ENCODE measurements at places on chromosomes 11 and 22.

- DNase-seq, result peak; percentile 56
Observed at GRCh38 chr11:115164774-115165173, 339.4 kb downstream of the CADM1 start.

DNA sequence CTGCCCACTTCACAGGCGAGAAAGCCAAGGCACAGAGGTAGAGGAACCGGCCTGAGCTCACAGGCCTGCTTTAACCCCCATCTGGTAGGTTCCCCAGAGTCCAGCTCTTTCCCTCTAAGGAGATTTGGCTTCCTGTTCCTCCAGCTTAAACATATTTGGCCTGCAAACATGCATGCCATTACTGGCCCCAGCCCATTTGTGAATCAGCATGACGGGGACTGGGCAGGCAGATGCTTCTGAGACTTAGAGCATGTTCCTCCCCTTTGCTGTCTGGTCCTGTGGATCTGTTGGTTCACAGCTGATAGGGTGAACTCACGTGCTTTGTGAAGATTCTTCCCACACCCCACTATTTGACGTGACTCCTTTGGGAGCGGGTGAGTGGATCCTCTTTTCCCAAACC is 12.6 kb downstream of the CHST1 start:
- DNase-seq, result no peak

- DNase-seq, result no peak
Observed at GRCh38 chr11:59614277-59615119, 1.1 kb downstream of the OSBP start.

GRCh38 chr11:10058356-10058755 is 235.7 kb downstream of the SBF2 start:
- DNase-seq, result no peak

GRCh38 chr11:65552388-65552951 is 5.7 kb downstream of the LTBP3 start:
- no peak for DNase-seq

GRCh38 chr22:28241656-28242290 is 322.7 kb upstream of the PITPNB start:
- DNase-seq, result peak; percentile 13

DNA sequence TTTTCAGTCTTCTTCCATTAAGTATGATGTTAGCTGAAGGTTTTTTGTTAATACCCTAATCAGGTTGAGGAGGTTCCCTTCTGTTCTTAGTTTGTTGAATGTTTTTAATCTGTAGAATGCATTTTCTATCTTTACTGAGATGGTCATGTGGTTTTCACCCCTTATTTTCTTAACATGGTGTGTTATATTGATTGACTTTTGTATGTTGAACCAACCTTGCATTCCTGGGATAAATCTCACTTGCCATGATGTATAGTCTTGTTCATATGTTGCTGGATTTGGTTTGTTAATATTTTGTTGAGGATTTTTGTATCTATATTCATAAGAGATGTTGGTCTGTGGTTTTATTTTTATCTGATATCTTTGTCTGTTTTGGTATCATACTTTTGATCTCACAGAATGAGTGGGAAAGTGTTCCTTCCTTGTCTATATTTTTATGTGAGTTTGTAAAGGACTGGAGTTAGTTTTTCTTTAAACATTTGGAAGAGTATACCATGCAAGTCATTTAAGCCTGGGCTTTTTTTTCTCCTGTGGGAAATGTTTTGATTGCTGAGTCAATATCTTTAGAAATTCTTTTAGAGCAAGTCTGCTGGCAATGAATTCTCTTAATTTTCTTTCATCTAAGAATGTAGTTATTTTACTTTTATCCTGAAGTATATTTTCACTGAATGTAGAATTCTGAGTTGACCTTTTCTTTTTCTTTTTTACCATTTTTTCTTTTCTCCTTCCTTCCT is 5.5 kb upstream of the P4HA3 start:
- no peak for DNase-seq

- DNase-seq, result no peak
Observed at GRCh38 chr11:85740481-85741400, 54.7 kb upstream of the CCDC89 start.

GRCh38 chr22:49367041-49367697 is 460.5 kb downstream of the BRD1 start:
- DNase-seq, result no peak

Data from NCI-H2227 treated with DMSO at 0.1 percent for 48 hours (cell line).